Naive thymus-derived CD4-positive, alpha-beta T cell (primary cell): ENCODE measurements at places on chromosomes 2 and 18.

- no peaks in the 10 kb centered on the region for H3K27me3 ChIP-seq
- no peak overlapping the region for H3K27ac ChIP-seq
- H3K4me1 ChIP-seq, result no peaks in the 10 kb centered on the region
- DNase-seq, result no peak
Measured at GRCh38 chr2:60490848-60491247, 62.6 kb downstream of the BCL11A start.

DNA sequence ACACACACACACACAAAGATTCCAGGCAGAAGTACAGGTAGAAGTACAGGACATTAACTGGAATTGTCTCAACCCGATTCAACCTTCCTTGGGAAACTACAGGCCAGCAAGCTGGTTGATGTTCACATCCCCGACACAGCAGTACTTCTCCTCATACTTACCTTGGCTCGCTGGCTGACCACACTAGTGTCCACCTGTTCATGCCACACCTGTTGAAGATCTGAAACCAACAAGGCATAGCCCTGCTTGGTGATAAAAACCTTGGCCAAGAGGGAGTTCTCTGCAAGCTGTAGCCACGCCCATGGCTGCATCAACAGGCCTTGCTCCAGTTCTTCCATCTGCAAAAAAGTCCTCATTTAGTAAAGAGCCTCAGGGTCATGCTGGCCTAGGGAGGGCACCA lies 2.6 kb downstream of the NHEJ1 start:
- DNase-seq, result no peak
- H3K4me1 ChIP-seq, result peaks cover 11% of the 10 kb centered on the region

DNA sequence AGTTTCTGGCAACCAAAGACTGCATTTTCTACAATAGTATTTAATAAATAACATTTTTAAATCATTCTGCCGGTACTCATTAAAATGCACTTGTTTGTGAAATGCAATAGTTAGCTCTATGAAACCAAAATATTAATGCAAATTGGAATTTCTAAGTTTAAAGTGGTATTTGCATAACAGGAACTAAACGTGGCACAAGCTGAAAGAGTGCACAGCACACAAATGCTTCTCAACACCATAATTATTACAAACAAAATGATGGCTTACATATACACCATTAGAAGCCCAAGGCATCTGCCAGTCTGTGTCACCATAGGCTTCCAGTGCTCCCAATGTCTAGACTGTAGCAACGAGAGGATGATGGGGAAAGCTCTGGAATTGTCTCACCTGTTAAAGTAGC lies 280.5 kb downstream of the TCF4 start:
- no peak for DNase-seq
- no peaks in the 10 kb centered on the region for H3K4me1 ChIP-seq
- no peaks in the 10 kb centered on the region for H3K36me3 ChIP-seq

- H3K4me1 ChIP-seq, result no peaks in the 10 kb centered on the region
- H3K27me3 ChIP-seq, result no peaks in the 10 kb centered on the region
- H3K27ac ChIP-seq, result no peak overlapping the region
- no peaks in the 10 kb centered on the region for H3K36me3 ChIP-seq
Measured at GRCh38 chr2:144504218-144504641, 15.7 kb downstream of the ZEB2 start.

DNA sequence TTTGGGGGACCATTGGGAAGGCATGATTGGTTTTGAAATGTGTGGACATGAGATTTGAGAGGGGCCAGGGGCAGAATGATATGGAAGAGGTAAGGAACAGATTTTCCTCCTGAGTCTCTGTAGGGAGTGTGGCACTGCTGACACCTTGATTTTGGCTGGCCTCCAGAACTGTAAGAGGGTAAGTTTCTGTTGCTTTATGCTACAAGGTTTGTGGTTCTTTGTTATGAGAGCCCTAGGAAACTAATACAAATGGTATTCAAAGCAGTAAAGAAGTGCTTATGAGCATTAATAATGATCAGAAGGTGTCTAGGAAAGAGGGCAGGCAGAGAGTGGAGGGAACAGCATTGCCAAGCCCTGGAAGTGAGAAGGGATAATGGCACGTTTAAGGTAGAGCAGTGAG lies 574.3 kb upstream of the NXPH2 start:
- no peaks in the 10 kb centered on the region for H3K36me3 ChIP-seq
- DNase-seq, result no peak

DNA sequence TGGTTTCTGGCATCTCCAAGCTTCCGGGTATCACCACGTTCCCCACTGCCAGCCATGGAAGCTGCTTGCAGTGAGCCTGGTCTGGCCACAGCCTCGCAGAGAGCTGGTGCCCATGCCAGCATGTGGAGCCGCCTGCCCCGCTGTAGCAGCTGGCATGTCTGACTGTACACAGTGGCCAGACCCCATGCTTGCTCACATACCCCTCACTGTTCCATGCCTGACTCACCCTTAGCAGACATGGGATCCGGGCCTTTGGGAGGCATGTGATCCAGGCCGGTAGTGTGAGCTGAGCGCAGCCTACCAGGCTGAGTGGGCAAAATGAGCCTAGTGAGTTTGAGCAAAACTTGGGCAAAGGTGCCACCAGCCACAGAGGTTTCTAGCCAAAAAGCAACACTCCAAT lies 18.8 kb upstream of the RPRD1A start:
- DNase-seq, result no peak
- no peaks in the 10 kb centered on the region for H3K36me3 ChIP-seq
- no peak overlapping the region for H3K4me3 ChIP-seq
- no peaks in the 10 kb centered on the region for H3K4me1 ChIP-seq
- no peaks in the 10 kb centered on the region for H3K27me3 ChIP-seq

DNA sequence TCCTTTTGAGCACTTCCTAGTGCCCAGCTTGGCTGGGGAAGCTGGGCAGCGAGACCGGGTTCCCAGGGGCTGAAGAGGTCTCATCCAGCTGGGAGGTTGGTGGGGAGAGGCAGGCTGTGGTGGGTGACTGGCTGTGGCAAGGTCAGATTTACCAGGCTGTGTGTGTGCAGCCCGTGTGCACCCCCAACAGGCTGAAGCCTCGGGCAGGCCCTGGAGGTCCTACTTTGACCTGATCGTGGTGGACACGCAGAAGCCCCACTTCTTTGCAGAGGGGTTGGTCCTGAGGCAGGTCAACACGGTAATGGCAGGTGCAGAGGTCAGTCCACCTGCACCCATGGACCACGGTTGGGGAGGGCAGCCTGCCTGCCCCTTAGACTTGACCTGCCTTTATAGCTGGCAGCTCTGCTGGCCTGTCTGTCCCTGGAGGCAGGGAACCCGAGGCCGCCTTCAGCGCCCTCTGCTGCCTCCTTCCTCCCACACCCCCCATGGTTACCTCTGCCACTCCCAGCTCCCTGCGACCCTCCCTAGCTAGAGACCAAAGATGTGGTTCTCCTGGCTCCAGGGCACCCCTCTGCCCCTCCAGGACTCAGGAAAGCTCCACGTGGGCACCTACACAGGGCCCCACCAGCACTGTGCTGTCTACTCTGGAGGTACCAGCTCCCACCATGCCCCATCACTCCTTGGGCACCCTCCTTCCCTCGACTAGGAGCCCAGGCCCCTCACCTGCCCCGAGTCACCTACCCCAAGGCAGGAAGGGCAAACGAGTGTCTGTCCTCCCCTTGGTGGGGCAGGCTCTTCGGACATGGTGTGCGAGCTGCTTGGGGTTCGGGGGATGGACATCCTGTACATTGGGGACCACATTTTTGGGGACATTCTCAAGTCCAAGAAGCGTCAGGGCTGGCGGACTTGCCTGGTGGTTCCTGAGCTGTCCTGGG lies 4.0 kb downstream of the NT5DC4 start:
- no peaks in the 10 kb centered on the region for H3K27me3 ChIP-seq
- no peak overlapping the region for H3K27ac ChIP-seq
- H3K4me1 ChIP-seq, result no peaks in the 10 kb centered on the region
- no peak overlapping the region for H3K4me3 ChIP-seq
- no peaks in the 10 kb centered on the region for H3K36me3 ChIP-seq

DNA sequence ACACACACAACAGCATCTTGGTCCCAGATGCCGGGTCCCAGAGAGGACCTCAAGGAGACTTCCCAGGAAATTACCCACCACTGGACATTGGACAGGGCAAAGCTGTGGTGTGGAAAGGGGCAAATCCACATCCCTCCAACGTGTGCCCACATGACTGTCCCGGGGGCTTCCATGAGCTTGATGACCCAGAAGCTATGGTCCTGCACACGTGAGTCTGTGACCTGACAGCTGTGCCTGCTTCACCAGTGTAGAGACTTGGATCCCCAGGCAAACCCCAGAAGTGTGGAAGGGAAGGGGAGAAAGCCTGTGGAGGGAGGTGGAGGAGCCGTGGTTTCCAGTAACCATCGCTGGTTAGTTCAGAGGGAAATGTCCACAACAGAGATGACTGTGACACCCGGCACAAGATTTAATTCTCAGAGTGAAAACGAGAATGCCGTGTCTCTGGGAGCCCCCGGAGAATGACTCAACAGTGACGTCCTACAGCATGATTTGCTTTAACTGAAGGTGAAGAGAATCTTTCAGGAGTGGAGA lies 19.1 kb upstream of the GPR55 start:
- no peaks in the 10 kb centered on the region for H3K4me1 ChIP-seq
- no peaks in the 10 kb centered on the region for H3K27me3 ChIP-seq
- H3K36me3 ChIP-seq, result no peaks in the 10 kb centered on the region
- no peak for DNase-seq
- no peak overlapping the region for H3K27ac ChIP-seq

DNA sequence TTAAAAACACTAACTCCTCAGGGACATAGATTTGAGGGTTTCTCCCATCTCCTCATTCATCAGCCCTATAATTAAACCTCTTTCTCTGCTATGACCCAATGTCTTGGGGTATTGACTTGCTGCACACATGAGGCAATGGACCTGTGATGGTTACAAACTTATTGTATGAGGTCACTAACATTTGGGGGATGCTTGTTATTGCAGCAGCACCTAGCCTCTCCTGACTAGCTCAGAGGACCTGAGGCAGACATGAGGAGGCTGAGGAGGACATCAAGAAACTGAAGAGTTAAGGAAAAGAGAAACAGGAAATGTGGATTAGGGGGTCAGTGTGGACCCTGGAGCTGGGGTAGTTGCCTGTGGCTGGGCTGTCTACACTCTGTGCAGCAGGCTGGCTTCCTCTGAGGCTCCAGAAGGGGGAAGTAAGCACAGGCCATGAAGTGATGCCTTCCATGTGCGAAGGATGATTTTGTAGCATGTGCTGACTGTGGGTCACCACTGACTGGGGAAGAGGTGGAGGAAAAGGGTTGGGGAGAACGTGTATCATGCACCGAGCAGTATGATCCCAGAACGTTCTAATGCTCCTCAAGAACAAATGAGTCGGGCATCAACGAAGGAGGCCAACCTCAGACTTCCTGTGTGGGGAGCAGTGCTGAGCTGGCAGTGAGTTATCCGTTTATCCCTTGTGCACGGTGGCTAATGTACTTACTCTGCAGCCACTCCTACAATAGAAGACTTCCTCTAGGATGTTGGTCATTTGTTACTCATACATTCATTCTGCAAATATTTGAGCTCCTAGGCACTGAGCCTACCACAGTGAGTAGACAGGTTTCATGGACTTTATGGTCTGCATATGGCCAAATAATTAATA lies 42.1 kb upstream of the RFX8 start:
- H3K27me3 ChIP-seq, result no peaks in the 10 kb centered on the region
- no peaks in the 10 kb centered on the region for H3K36me3 ChIP-seq
- H3K4me1 ChIP-seq, result peaks cover 6% of the 10 kb centered on the region
- H3K27ac ChIP-seq, result no peak overlapping the region

DNA sequence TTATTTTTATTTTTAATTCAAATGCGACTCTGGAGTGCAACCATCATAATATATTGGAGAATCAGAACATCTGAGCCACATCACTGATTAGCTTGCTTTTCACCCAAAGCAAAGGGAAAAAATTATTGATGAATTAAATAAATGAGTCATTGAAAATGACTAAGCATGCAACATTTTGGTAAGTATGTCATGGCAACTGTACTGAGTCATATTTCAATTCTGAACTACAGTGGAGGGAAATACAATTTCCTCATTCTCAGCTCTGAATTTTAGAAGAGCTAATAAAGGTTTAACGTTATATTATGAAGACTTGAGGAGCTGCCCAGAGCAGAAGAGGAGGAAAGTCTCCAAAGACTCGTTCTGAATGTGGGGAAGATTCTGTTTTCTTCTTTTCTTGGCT lies 89.6 kb upstream of the CCDC68 start:
- no peak overlapping the region for H3K27ac ChIP-seq
- H3K27me3 ChIP-seq, result no peaks in the 10 kb centered on the region
- H3K36me3 ChIP-seq, result no peaks in the 10 kb centered on the region
- no peak for DNase-seq

DNA sequence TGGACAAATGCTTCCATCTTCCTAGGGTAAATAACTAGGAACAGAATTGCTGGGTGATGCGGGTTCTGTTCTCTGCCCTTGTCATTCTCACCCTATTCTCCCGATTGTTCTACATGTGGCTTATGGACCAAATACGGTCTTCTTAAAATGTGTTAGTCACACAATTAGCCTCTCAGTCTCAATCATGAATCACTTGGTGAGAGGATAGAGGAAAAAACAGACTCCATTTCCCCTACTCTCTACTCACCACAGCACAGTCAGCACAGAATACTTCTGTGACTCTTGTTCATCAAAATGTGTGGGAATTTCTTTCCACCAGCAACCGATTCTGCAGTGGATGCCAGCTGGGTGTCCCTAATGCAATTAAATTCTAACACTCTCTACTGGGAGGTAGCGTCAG lies 125.2 kb downstream of the SH3BP4 start:
- no peak overlapping the region for H3K4me3 ChIP-seq
- H3K27me3 ChIP-seq, result no peaks in the 10 kb centered on the region
- no peak for DNase-seq
- H3K4me1 ChIP-seq, result no peaks in the 10 kb centered on the region

DNA sequence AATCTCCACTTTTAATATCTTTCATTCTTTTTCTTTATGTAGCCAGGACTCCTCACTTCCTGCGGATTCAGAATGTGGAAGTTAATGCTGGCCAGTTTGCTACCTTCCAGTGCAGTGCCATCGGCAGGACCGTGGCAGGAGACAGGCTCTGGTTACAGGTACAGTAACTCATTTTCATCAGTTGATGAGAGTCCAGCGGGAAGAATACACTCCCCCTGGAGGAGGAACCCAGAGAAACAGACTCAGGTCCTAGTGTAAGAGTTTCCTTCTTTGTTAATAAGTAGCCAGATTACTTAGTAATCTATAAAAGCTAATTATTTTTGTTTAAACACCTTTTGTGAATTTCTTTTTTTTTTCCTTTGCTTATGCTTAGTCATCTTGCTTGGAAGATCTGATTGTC lies 359.4 kb downstream of the PTPRM start:
- H3K4me3 ChIP-seq, result no peak overlapping the region
- DNase-seq, result no peak
- H3K4me1 ChIP-seq, result no peaks in the 10 kb centered on the region
- H3K27me3 ChIP-seq, result no peaks in the 10 kb centered on the region
- H3K27ac ChIP-seq, result no peak overlapping the region
